ENCODE measurements at places on chromosomes 3 and 15.

- DNase-seq = no peak
Observed at GRCh38 chr3:147397875-147398812, 8.2 kb downstream of the ZIC4 start.

- no peak for DNase-seq
Observed at GRCh38 chr15:60784483-60785254, 305.7 kb upstream of the ICE2 start.

DNA sequence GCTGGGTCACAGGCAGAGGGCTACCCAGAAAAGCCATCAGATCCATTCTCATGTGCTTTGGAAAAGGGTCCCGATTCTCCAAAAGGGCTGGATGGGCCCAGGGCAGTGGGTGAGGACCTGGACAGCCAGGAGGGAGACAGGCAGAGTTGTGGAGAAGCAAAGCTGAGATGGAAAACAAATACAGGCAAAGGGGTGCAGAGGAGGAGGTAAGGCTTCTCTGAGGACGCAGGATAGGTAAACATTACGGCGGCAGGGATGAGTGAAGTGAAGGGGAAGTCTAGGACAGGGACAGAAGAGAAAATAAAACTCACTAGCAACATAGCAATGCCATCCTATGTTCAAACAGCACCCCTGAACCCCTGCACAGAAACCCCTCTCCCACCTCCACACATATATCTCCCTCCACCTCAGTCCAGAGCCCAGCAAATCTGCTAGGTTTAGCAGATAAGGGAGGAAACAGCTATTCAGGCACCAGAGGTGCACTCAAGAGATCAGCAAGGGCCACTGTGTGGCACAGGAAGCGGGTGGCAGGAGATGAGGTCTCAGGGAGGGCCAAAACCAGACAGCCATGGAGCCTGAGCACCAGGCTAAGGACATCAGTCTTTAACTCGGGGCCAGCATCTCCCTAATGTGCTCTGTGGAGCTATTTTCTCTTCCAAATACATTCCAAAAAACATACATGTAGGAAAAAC, 51.3 kb downstream of the HOMER2 start:
- no peak for DNase-seq

DNA sequence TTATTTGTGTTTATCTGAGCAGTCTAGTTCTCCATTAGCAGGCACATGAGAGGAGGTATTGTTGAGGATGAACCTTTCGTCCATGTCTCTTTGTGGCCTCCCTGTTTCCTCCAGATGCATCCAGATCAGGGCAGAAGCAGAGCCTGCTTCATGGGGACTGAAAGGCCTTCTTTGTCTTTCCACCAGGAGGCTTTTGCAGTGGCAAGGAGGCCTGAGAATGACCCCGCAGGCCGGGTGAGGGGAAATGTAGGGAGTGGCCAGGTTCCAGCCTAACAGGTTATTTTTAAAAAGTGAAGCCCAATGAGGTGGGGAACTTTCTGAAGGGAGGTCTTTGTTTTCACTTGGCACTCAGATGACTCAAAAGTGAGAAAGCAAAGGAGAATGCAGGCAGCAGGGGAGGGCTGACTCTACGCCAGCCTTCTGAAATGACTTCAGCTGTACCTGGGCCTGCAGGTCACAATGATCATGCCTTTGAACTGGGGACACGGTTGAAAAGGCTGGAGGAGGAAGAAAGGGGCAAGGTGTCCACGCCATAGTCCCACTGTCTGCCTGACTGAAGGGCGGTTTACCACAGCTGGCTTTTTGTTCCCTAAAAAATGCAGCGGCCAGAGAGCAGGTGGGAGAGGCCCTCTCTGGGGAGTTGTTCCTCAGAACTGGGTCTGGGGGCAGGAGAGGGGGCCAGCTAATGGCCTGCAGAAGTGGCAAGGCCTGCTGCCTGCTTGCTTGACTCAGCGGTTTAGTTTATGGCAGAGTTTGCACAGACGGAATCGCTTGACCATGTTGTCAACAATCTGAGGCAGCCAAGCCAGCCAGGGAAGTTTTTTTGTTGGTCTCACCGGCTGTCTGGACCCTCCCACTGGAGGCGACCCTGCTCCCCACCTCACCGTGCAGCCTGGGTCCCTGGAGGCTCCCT, 28.7 kb downstream of the CMTM7 start:
- DNase-seq = no peak

- no peak for DNase-seq
Observed at GRCh38 chr3:178236555-178237277, 299.5 kb upstream of the KCNMB2 start.

DNA sequence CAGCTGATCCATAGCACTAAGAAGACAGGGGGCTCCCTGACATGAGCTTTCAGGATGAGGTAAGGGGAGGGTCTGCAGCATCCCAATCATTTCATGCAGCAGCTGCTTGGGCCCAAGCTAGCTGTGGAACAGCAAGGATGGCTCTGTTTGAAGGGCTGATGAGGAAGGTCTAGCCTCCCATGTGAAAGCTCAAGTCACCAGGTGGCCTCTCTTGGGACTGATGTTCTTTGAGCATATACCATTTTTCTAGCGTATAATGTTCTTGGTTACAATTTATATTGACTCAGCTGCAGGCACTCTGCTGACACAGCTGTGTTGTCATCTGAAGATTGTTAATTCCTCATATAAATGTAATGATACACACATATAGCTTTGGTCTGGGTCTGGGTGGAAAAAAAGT, 87.0 kb downstream of the CD200R1L start:
- no peak for DNase-seq

DNA sequence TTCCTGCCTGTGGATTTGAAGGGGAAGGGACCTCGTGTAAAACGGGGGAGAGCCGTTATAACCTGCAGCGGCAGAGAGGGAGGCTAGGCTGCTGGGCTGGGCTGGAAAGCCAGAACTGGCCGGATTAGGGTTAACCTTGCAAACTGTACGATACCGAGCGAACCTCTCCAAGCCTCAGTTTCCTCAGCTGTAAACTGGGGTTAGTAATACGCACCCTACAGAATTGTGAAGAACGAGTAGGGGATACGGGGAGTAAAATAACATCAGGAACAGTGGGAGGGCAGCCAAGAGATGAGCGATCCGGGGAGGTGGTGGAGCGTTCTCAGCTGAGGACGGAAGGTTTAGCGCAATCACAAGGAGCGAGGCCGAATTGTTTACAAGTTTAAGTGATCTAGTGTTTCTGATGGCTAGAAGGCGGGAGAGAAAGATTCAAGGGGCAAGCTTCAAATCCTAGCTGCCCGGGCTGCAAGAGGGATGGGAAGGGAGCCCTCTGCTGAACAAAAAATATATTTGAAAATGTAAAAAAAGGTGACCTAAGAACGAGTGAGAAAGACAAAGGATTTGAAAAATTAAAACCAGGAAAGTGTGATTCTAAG, 768 bp upstream of the SEMA5B start:
- no peak for DNase-seq

GRCh38 chr15:72276326-72276700, 4.0 kb upstream of the PARP6 start:
- no peak for DNase-seq

- DNase-seq = no peak
Observed at GRCh38 chr3:192013110-192013509, 552.1 kb downstream of the PYDC2 start.

DNA sequence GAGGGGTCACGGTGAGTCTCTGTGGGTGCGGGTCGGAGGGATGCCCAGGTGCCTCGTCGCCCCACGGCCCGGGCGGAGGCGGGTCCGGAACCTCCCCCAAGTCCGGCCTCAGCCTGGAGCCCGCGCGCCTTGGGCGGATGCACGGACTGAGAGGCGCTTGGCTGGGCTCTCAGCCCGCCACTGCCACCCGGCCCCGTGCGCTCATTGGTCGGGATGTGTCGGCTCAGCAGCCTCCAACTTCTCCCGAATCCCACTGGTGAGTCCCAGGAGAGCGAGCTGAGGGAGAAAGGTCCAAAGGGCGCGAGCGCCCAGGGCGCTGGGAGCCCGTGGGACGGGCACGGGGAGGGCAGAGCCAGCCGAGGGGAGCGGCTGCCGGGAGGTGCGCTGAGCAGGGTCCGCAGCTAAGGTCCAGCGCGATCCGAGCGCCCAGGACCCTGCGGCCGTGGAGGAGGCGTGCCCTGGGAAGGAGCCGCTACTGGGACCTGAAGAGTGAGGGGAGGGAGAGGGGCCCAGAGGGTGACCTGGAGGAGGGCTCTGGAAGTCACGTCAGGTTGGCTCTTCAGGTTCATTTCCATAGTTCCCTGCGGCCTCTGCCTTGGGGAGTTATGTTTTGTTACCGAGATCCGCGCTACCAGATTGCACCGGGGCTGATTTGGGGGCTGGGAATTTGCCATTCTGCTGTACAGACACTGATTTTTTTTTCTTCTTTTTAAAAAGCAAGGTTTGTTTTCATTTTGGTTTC, at the start of gene MME:
Gene MME (plus strand): TSS at position 574 of the 742 bp plus-strand sequence. CDS start 3,849 bp downstream, outside the sequence.
- no peak for DNase-seq

DNA sequence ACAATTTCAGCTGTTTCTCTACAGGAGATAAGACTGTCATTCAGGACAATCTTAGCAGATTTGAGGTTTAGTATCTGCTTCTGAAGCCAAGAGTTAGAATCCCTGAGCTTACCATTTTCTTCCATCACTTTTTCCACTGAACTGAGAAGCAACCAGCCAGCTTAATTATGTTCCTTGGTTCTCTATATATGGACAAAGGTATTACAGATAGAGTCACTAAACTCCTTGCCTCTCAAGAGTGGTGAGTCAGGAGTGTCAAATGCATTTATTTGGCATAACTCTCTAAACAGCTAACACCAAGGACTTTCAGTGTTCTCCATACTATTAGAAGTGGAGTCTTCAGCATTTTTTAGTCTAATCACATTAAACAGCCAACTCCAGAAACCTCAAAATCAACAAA, 239.3 kb downstream of the ALCAM start:
- no peak for DNase-seq

All from T-helper 17 cell (primary cell).